Effector memory CD8-positive, alpha-beta T cell (primary cell): ENCODE measurements at places on chromosomes 13 and 19.
A peak's percentile ranks its signal among the peaks of the same experiment; 100 is the strongest.

DNA sequence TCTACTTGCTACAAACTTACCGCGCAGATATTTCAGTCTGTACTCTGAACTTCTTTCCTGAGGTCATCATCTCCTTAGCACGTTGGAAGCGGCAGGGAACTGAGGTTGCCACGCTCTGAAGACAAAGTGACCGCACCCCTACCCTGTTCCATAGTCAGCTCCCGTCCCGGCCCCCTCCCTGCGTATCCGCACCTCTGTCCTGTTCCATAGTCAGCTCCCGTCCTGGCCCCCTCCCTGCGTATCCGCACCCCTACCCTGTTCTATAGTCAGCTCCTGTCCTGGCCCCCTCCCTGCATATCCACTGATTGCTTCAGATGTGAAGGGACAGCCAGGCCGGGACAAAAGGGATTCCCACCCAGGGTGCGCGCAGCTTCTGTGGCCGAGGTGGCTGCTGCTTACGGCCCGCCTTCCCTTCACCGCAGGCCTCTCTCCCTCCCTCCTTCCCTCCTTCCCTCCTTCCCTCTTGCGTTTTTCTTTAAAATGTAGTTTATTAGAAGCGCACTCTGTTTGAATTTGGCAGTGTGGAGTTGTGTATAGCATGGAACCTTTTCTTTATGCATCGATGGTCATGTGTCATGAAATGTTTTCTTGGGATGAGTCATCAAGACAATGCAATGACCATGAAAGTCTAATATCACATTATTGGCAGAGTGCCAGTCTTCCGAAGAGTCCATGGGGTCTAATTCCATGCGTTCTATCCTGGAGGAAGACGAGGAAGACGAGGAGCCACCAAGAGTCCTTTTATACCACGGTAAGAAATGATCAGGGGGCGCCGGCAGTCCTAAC lies 21.9 kb upstream of the NDUFS7 start:
- H3K4me1 ChIP-seq, result no peaks in the 10 kb centered on the region
- H3K36me3 ChIP-seq, result peaks cover 8% of the 10 kb centered on the region
- no peak overlapping the region for H3K27ac ChIP-seq
- H3K4me3 ChIP-seq, result no peak overlapping the region
- no peaks in the 10 kb centered on the region for H3K27me3 ChIP-seq

DNA sequence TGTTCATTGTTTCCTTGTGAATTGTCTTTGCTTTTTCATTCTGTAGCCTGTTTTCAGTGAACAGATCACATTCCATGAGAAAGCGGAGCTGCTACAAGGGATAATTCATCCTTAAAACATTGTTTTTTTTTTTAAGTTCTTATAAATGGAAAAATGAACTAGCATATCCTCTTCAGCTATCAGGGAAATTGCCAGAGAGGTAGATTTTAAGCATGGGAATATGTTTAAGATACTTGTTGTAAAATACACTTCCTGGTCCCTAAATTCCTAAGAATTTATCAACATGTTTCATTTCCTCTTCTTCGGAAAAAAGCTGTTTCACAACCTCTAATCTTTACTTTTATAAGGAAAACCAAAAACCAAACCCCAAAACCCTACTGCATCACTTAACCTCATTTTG lies 238.0 kb downstream of the POSTN start:
- no peaks in the 10 kb centered on the region for H3K36me3 ChIP-seq
- no peak for DNase-seq
- no peak overlapping the region for H3K27ac ChIP-seq
- H3K4me1 ChIP-seq, result no peaks in the 10 kb centered on the region
- H3K4me3 ChIP-seq, result no peak overlapping the region

DNA sequence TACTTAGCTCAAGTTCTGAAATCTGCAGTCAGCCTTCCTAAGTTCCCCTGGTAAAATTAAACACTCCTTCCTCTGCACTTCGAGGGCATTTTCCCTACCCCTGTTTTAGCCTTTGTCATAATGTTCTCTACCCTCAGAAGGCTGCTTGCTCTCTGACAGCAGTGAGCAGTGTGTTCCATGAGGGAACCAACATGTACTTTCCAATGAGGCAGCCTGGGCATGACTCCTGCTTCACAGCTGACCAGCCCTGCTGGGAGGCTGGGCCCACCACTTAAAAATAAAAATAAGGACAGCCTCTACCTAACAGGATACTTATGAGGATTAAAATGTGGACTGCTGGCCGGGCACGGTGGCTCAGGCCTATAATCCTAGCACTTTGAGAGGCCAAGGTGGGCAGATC lies 26.4 kb downstream of the RUBCNL start:
- no peak for DNase-seq
- no peak overlapping the region for H3K27ac ChIP-seq
- H3K4me1 ChIP-seq, result no peaks in the 10 kb centered on the region
- no peak overlapping the region for H3K4me3 ChIP-seq
- H3K27me3 ChIP-seq, result peaks cover 10% of the 10 kb centered on the region
- peaks cover 13% of the 10 kb centered on the region for H3K36me3 ChIP-seq

DNA sequence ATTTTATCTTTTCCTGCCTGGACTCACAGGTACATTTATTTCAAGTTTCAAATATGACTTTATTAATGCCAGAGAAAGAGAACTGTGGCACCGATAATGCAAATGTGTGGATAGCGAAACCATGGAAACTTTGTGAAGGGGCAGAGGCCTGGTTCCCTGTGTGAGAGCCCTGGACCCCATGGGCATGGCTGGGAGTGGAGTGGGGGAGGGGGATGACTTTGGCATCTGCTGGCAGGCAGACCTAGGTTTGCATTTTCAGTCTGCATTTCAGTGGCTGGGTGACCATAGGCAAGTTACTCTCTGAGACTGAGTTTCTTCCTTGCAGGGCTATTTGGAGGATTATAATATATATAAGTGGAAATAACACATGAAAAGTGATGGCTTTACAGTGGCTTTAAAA lies 163.8 kb upstream of the TMTC4 start:
- H3K36me3 ChIP-seq, result no peaks in the 10 kb centered on the region
- peaks cover 38% of the 10 kb centered on the region for H3K27me3 ChIP-seq
- no peak overlapping the region for H3K27ac ChIP-seq
- H3K4me3 ChIP-seq, result no peak overlapping the region

GRCh38 chr13:53254500-53254899 lies 225.9 kb downstream of the OLFM4 start:
- no peaks in the 10 kb centered on the region for H3K4me1 ChIP-seq
- no peaks in the 10 kb centered on the region for H3K36me3 ChIP-seq
- H3K27me3 ChIP-seq, result no peaks in the 10 kb centered on the region

- no peaks in the 10 kb centered on the region for H3K27me3 ChIP-seq
- H3K36me3 ChIP-seq, result no peaks in the 10 kb centered on the region
- H3K4me1 ChIP-seq, result peaks cover 5% of the 10 kb centered on the region
- no peak overlapping the region for H3K27ac ChIP-seq
These were observed 77.5 kb downstream of the SERP2 start for GRCh38 chr13:44451126-44451525.

GRCh38 chr19:41967054-41967783 lies 8.1 kb upstream of the RABAC1 start:
- H3K36me3 ChIP-seq, result peaks cover 2% of the 10 kb centered on the region
- no peaks in the 10 kb centered on the region for H3K27me3 ChIP-seq
- H3K27ac ChIP-seq, result peak overlapping the region; percentile 38

GRCh38 chr13:99013951-99014350 lies 36.1 kb upstream of the DOCK9 start:
- DNase-seq, result no peak
- H3K27me3 ChIP-seq, result no peaks in the 10 kb centered on the region
- H3K4me3 ChIP-seq, result no peak overlapping the region
- H3K36me3 ChIP-seq, result no peaks in the 10 kb centered on the region

DNA sequence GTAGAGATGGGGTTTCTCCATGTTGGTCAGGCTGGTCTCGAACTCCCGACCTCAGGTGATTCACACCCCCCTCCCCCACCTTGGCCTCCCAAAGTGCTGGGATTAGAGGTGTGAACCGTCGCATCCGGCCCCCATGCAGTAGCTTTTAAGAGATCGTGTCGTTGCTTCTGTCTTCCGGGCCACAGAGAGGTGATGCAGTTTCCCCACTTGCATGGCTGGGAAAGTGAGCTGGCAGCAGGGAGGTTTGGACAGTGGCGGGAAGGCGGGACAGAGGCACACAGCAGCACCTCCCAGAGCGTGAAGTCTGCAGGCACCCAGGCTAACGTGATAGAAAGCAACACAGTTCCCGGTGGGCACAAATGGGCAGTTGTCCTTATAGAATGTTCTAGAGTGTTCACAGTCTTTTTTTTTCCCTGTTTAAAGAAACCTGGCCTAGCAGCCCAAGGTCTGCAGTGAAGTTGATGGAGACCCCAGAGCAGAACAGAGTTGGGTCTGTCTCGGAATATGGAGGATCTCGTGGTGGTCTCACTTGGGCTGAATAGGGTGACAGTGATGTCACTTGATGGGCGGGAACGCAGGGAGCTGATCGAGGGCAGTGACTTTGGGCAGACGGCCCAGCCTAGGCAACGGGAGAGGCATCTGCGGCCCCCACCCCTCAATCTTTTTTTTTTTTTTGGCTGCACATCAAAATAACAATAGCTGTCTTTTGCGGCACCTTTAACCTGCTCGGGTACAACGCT lies 4.9 kb downstream of the UHRF1 start:
- peaks cover 44% of the 10 kb centered on the region for H3K4me1 ChIP-seq
- H3K27ac ChIP-seq, result peak overlapping the region; percentile 96
- peaks cover 38% of the 10 kb centered on the region for H3K36me3 ChIP-seq
- H3K27me3 ChIP-seq, result no peaks in the 10 kb centered on the region

GRCh38 chr13:51993713-51994112 lies 17.5 kb downstream of the ATP7B start:
- peaks cover 17% of the 10 kb centered on the region for H3K27me3 ChIP-seq
- no peak overlapping the region for H3K4me3 ChIP-seq
- H3K36me3 ChIP-seq, result no peaks in the 10 kb centered on the region
- no peak for DNase-seq

DNA sequence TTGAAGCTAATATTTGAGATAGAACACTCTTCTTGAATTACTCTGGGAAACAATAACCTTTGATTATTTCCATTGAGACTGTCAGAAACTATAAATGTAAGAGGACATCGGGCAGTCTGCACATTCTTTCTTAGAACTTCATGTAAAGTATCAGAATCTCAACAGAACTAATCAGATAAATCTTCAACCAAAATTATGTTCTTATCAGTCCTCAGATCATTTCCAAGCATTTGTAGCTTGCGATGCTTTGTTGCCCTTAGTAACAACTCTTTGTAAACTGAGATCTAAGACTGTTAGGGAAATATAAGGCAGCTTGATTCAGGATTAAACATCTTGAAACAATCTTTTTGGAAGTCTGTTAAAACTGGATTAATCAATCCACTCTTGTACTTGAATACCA lies 70.3 kb downstream of the FNDC3A start:
- no peaks in the 10 kb centered on the region for H3K27me3 ChIP-seq
- H3K4me3 ChIP-seq, result no peak overlapping the region
- no peak for DNase-seq
- H3K4me1 ChIP-seq, result peaks cover 28% of the 10 kb centered on the region

GRCh38 chr13:70964124-70964523 lies 855.9 kb upstream of the KLHL1 start:
- no peak overlapping the region for H3K27ac ChIP-seq
- DNase-seq, result no peak
- no peaks in the 10 kb centered on the region for H3K4me1 ChIP-seq
- no peak overlapping the region for H3K4me3 ChIP-seq
